ENCODE measurements at places on chromosomes 3 and 15.
A peak's percentile ranks its signal among the peaks of the same experiment; 100 is the strongest.

DNA sequence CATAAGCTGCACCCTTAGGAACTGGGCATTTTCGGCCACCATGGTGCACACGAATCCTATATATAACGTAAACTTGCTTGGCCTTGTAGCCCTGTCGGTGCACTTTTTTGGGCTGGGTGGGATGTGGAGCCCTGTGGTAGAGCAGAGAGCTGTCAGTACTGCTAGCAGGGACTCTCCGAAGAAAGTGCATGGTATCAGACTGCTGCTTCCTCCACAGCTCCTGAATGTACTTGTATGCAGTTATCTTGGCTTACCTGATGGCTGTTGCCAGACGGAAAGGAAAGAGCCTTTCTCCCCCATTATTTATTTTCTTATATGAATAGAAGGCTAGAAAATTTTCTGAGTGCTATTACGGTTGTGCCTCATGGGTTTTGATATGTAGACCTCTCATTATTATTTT lies 8.4 kb downstream of the GALK2 start:
- H3K27me3 ChIP-seq, result no peaks in the 10 kb centered on the region
- H3K4me1 ChIP-seq, result no peaks in the 10 kb centered on the region
- H3K36me3 ChIP-seq, result no peaks in the 10 kb centered on the region

DNA sequence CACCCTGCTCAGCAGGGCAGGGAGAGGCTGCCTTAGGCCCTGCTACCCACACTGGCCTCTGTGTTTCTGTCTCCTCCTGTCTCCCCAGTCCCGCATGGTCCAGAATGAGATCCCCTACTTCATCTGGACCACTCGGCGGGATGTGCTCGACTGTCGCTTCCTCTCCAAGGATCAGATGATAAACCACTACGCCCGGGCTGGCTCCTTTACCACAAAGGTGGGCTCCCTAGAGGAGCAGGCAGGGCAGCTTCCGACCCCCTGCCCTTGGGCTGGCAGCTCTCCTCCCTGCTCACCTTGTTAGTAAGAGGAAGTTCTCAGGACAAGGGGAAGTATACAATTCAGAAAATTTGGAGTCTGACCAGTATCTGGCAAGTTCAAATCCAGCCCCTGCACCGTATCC lies 5.9 kb downstream of the TTLL3 start:
- no peak overlapping the region for H3K27ac ChIP-seq
- DNase-seq, result no peak
- no peak overlapping the region for H3K4me3 ChIP-seq

GRCh38 chr3:136250903-136251460 lies 842 bp downstream of the PCCB start:
- peak; percentile 80 for DNase-seq
- H3K4me1 ChIP-seq, result peaks cover 14% of the 10 kb centered on the region
- peak overlapping the region; percentile 95 for H3K27ac ChIP-seq
- H3K27me3 ChIP-seq, result no peaks in the 10 kb centered on the region
- peak overlapping the region; percentile 80 for H3K4me3 ChIP-seq
- H3K36me3 ChIP-seq, result peaks cover under 1% of the 10 kb centered on the region

- no peak for DNase-seq
- H3K27me3 ChIP-seq, result no peaks in the 10 kb centered on the region
- H3K36me3 ChIP-seq, result no peaks in the 10 kb centered on the region
Measured at GRCh38 chr3:108430540-108430939, 79.9 kb downstream of the MYH15 start.

DNA sequence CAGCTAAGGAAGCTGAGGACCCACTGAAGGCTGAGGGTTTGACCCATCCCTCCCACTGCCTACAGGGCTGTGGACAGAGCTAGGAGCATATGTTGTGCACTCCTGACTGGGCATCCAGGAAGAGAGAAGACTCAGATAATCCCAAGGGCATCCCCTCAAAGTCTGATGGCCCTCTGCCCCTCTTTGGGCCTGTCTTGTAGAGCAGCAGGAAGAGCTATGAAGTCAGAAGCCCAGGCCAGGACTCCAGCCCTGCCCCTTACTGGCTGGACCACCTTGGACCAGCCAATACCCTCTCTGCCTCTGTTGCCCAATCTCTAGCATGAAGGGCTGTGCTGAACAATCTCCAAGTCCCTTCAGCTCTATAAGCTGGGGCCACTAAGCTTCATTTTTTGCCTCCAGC lies 210.8 kb downstream of the RPLP1 start:
- H3K27ac ChIP-seq, result no peak overlapping the region
- no peaks in the 10 kb centered on the region for H3K27me3 ChIP-seq
- H3K4me1 ChIP-seq, result peaks cover 9% of the 10 kb centered on the region
- no peaks in the 10 kb centered on the region for H3K36me3 ChIP-seq
- no peak overlapping the region for H3K4me3 ChIP-seq

DNA sequence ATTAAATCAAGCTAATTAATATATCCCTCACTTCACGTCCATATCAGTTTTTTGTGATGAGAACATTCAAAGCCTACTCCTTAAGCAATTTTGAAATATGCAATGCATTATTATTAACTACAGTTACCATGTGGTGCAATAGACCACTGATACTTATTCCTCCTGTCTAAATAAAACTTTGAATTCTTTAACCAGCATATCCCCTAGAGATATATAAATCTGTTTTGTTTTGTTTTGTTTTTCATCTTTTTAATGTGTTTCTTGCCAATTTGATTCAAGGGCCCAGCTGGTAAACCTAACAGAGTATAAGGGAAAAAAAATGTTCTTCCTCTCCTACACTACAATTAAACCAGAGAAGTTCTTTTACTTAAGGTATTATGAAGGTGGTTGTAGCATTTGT lies 524.2 kb downstream of the NAALADL2 start:
- no peak overlapping the region for H3K4me3 ChIP-seq
- no peaks in the 10 kb centered on the region for H3K27me3 ChIP-seq
- H3K36me3 ChIP-seq, result no peaks in the 10 kb centered on the region
- no peaks in the 10 kb centered on the region for H3K4me1 ChIP-seq
- DNase-seq, result no peak

- DNase-seq, result no peak
- no peaks in the 10 kb centered on the region for H3K4me1 ChIP-seq
- H3K4me3 ChIP-seq, result no peak overlapping the region
- no peaks in the 10 kb centered on the region for H3K36me3 ChIP-seq
- H3K27me3 ChIP-seq, result no peaks in the 10 kb centered on the region
- no peak overlapping the region for H3K27ac ChIP-seq
Measured at GRCh38 chr3:55807210-55807609, 320.1 kb upstream of the WNT5A start.

GRCh38 chr3:7813365-7813764 lies 688.3 kb upstream of the LMCD1 start:
- no peak overlapping the region for H3K4me3 ChIP-seq
- no peak for DNase-seq
- H3K4me1 ChIP-seq, result no peaks in the 10 kb centered on the region
- no peaks in the 10 kb centered on the region for H3K36me3 ChIP-seq

GRCh38 chr3:153373606-153374005 lies 211.6 kb downstream of the RAP2B start:
- no peak for DNase-seq
- no peaks in the 10 kb centered on the region for H3K36me3 ChIP-seq
- H3K4me3 ChIP-seq, result no peak overlapping the region
- no peaks in the 10 kb centered on the region for H3K27me3 ChIP-seq

DNA sequence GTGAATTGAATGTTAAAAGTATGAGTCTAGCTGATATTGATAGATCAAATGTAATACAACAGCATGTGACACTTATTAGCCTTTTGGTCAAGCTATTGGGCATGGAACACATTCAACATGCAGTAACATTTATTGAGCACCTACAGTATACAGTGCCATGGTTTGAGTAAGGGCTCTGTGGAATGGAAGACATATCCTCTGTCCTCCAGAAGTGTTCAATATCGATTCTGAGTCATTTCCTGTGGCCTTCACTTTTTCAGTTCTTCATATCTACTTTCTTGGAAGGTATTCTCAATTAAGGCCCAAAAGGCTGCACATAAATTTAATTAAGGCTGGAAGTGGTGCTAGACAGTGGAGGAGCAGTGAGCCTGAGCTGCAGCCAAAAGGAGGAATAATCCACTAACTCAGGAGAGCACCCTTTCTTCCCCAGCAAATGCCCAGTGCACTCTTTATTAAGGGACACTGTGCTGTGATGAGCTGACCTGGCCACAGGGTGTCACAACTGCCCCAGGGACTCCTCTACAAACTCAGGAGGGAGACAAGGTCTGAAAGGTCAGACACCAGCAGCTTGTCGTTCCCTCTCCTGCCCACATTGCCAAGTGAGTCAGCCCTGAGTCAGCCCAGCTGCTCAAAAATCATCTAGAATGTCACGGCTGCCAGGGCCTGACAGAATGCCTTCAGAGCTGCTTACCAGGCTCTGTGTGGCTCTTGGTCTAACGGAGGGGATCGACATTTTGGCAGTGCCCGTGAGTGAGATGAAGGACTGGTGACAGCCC lies 544.8 kb downstream of the AGBL1 start:
- H3K36me3 ChIP-seq, result no peaks in the 10 kb centered on the region
- no peak for DNase-seq
- H3K4me1 ChIP-seq, result no peaks in the 10 kb centered on the region
- H3K27me3 ChIP-seq, result no peaks in the 10 kb centered on the region

GRCh38 chr3:31075471-31075870 lies 181.0 kb upstream of the GADL1 start:
- no peaks in the 10 kb centered on the region for H3K27me3 ChIP-seq
- DNase-seq, result no peak
- no peaks in the 10 kb centered on the region for H3K36me3 ChIP-seq

GRCh38 chr3:21783839-21784238 lies 32.8 kb upstream of the ZNF385D start:
- no peaks in the 10 kb centered on the region for H3K27me3 ChIP-seq
- H3K27ac ChIP-seq, result no peak overlapping the region
- no peaks in the 10 kb centered on the region for H3K4me1 ChIP-seq
- no peak for DNase-seq

DNA sequence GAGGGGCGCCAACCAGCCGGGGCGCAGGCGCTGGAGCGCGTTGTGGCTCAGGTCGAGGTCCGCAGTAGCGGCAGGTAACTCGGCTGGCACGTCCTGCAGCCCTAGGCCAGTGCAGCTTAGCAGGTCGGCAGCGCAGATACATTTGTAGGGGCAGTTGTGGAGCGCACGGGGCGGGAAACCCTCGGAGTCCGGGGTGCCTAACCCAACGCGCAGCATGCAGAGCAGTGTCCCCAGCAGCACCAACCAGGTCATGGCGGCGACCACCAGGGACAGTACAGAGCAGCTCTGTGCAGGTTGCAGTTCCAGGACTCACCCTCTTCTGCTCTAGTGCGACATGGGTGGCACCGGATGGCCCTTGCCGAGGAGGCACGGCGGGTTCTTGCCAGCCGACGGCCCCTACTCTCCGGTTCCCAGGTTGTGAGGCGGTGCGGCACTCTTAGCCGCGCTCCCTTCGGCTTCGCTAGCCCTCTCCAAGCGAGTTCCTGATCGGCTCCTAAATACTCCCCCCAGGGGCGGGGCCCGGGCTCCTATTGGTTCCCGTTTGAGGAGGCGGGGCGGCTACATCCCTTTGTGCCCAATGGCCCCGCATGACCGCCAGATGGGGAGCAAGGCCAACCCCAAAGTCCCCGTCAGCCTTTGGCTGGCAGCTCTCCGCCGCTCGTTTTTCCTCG lies at the start of gene AMIGO3:
AMIGO3 (minus strand) TSS at position 471 of the 671 bp plus-strand sequence; CDS start at position 252, 219 bp downstream.
- peak within 1 kb of the TSS; percentile 65 for H3K4me3 ChIP-seq
- H3K27me3 ChIP-seq, result no peaks in the 10 kb centered on the region
- no peak within 1 kb of the TSS for H3K27ac ChIP-seq
- H3K36me3 ChIP-seq, result peaks cover 25% of the 10 kb centered on the region
- peaks cover 23% of the 10 kb centered on the region for H3K4me1 ChIP-seq

GRCh38 chr3:88912294-88912877 lies 195.0 kb upstream of the EPHA3 start:
- no peaks in the 10 kb centered on the region for H3K27me3 ChIP-seq
- no peak for DNase-seq
- H3K4me3 ChIP-seq, result no peak overlapping the region
- H3K27ac ChIP-seq, result no peak overlapping the region
- H3K4me1 ChIP-seq, result no peaks in the 10 kb centered on the region
- no peaks in the 10 kb centered on the region for H3K36me3 ChIP-seq

- peaks cover 7% of the 10 kb centered on the region for H3K4me1 ChIP-seq
- H3K27me3 ChIP-seq, result no peaks in the 10 kb centered on the region
- DNase-seq, result no peak
- H3K27ac ChIP-seq, result peak overlapping the region; percentile 17
- no peak overlapping the region for H3K4me3 ChIP-seq
Measured at GRCh38 chr3:156642750-156643728, 31.4 kb upstream of the TIPARP start.

DNA sequence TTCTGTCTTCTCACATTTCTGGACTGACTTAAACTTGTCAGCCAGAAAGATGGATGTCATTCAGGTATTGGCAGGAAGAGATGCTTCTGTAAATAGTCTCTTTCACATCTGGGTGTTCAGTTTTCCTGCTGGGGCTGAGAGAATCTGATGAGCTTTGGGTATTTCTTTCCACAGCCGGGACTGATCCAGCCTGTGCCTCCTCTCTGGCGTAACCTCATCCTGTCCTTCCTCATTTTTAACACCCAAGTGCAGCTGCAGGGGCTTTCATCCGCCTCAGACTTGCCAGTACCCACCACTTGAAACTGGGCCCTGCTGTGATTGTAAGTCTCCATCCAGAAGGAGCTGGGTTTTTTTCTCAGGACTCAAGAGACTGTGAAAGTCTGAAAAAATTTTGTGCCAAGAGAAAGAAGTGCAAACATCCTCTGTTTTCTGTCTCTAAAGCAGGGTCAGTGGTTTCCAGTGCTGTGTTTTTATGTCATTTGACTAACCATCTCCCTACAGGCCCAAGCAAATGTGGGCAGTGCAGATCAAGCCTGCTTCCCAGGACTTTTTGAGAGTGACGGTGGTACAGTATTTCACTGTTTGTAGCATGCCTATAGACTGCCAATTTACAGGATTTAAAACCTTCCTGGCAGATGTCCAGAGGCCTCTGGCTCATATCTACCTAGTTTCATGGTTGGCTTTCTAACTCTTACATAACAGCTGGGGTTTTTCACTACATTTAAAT lies 342.7 kb downstream of the PTPRG start:
- no peaks in the 10 kb centered on the region for H3K36me3 ChIP-seq
- peak overlapping the region; percentile 37 for H3K27ac ChIP-seq
- H3K4me3 ChIP-seq, result no peak overlapping the region
- no peak for DNase-seq
- H3K27me3 ChIP-seq, result no peaks in the 10 kb centered on the region

DNA sequence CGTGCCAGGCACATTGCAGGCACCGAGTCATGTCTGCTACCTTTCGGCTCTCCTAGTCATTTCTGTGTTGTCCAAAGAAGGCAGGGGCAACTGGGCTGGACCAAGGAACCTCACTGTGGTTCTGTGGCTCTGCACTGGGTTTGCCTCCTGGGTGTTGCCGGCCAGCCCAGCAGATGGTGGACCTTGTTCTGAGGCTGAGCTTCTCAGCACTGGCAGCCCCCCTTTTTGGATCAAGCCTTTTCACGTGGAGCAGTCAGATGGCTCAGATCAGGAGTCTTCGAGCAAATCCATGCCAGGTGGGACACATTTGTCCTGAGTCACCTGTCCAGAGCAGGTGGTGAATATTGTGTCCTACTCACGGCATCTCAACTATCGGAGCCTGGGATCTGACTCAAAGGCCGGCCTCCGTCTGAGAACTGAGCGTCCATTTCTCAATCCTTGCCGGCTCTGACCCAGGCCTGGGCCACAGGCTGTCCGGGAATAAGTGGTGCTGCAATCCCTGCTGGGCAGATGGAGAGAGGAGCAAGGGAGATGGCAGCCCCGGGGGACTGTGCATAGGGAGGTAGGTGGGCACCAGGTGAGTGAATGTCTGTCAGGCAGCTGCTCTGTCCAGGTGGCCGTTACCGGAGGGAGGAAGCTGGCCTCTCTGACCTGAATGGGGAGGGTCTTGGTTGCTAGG lies at the start of gene IL16:
IL16 (plus strand) TSS at position 304 of the 679 bp plus-strand sequence. CDS start 28,521 bp downstream, outside the sequence.
- no peak within 1 kb of the TSS for H3K4me3 ChIP-seq
- no peaks in the 10 kb centered on the region for H3K27me3 ChIP-seq

- peaks cover 41% of the 10 kb centered on the region for H3K4me1 ChIP-seq
- H3K27ac ChIP-seq, result peak overlapping the region; percentile 58
- peaks cover 27% of the 10 kb centered on the region for H3K36me3 ChIP-seq
Measured at GRCh38 chr3:123688241-123688747, 103.4 kb upstream of the HACD2 start.
